ENCODE measurements at places on chromosomes 3 and 15.
A peak's percentile ranks its signal among the peaks of the same experiment; 100 is the strongest.

- DNase-seq, result no peak
Measured at GRCh38 chr3:12490547-12490946, 6.3 kb downstream of the TSEN2 start.

GRCh38 chr3:86794361-86795065 lies 196.4 kb downstream of the VGLL3 start:
- no peak for DNase-seq

- DNase-seq, result peak; percentile 61
Measured at GRCh38 chr3:107235928-107236315, 141.3 kb upstream of the CCDC54 start.

- DNase-seq, result no peak
Measured at GRCh38 chr15:91940496-91941381, 87.2 kb downstream of the SLCO3A1 start.

DNA sequence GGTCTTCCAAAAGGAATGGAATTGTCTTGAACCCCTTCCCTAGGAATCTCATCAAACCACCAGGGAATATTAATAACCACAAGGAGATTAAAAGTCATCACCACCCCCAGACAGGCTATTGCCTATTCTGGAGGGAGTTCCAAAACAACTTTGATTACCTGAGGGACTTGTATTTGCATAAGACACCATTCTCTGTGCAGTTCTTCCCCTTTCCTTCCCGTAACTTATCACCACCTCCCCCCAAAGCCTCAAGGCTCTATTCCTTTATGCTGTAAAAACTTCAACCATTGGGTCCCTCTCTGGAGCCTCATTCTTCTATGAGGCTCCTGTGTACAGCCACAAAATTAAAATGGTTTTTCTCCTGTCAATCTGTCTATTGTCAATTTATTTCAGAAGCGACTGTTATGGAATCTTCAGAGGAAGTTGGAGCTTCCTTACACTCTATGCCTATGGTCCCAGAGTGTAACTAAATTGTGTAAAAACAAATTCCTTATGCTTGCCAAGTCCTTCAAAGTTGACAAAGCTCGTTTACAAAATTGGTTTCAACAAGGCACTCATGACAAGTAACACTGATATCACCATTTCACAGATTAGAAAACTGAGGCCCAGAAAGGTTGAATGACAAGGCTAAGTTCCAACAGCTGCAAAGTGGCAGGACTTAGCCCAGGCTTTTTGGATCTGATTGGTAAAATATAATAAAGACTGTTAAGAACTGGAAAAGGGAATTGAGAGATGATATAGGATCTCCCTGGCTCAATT lies 68.3 kb upstream of the HERC1 start:
- no peak for DNase-seq

GRCh38 chr3:171688593-171688992 lies 121.7 kb downstream of the PLD1 start:
- no peak for DNase-seq

DNA sequence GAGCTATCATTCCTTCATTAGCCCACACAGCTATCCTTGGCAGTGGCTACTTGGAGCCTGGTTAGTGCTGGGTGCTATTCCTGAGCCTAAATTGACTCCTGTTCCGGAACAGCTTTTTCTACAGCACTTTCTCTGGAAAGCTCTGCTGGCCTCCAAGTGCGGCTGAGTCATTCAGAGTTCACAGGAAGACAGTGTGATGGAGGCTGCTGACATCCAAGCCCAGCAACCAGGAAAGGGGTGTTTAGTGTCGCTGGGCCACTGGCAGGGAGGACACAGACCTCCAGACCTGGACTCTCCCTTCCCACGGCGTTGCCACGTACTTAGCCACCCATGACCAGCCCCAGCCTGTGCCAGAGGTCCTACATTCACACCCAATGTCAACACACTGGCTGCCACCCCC lies 28.7 kb downstream of the CACNA2D2 start:
- DNase-seq, result no peak

Data from pulmonary artery endothelial cell (primary cell).